Caco-2 (cell line): ENCODE measurements at places on chromosomes 5 and 9. TPM values are rescaled to one million over a fixed set of nuclear protein-coding genes. Genes with fewer than 3 reads are reported as not detected.

GRCh38 chr5:113495422-113495841 lies 7.2 kb upstream of the MCC start:
- H3K27me3 ChIP-seq, result no peaks in the 10 kb centered on the region
- no peaks in the 10 kb centered on the region for H3K36me3 ChIP-seq
- no peak for DNase-seq
- H3K27ac ChIP-seq, result no peak overlapping the region
- H3K4me1 ChIP-seq, result no peaks in the 10 kb centered on the region

The GNE gene
- total RNA-seq, result 15.2 and 18.7 TPM in 2 replicates

DNA sequence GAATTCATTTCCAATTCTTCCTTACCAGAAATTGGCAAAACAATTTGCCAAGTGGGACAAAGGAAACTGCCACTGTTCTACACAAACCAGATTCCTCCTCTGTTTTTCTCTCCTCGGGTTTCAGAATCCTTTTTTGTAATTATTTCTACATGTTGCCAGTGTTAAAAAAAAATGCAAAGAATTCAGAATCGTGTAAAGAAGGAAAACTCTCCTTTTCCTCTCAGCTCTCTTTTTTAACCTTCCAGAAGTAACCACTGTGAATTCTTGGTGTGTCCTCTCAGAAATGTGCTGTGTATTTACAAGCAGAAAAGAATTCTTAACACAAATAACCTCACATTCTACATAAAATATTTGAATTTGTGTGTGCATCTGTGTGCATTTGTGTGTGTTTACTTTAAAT lies 224.6 kb downstream of the DRD1 start:
- DNase-seq, result no peak
- H3K27me3 ChIP-seq, result no peaks in the 10 kb centered on the region
- H3K27ac ChIP-seq, result no peak overlapping the region
- no peaks in the 10 kb centered on the region for H3K4me1 ChIP-seq

- H3K4me3 ChIP-seq, result no peak overlapping the region
- H3K36me3 ChIP-seq, result no peaks in the 10 kb centered on the region; the same call in 1 of the 2 replicates
- peak; percentile 19 for DNase-seq
- H3K27ac ChIP-seq, result no peak overlapping the region
- H3K27me3 ChIP-seq, result no peaks in the 10 kb centered on the region
These were observed 80.3 kb downstream of the FAM81B start for GRCh38 chr5:95471487-95471886.

- H3K4me1 ChIP-seq, result no peaks in the 10 kb centered on the region
- no peak overlapping the region for H3K27ac ChIP-seq
- no peak for DNase-seq
- H3K36me3 ChIP-seq, result no peaks in the 10 kb centered on the region
- no peak overlapping the region for H3K4me3 ChIP-seq
- H3K27me3 ChIP-seq, result no peaks in the 10 kb centered on the region
These were observed 166.1 kb downstream of the BNC2 start for GRCh38 chr9:16704116-16705110.

The TMOD1 gene
- 1.00 and 1.1 TPM in 2 replicates for total RNA-seq

The STXBP1 gene
- total RNA-seq, result 5.5 and 6.7 TPM in 2 replicates

The COL27A1 gene
- 31.1 and 41.3 TPM in 2 replicates for total RNA-seq
